ENCODE measurements at places on chromosomes 11 and 22.

- no peak for DNase-seq
Measured at GRCh38 chr11:19589567-19590260, 122.9 kb upstream of the NAV2 start.

- no peak for DNase-seq
Measured at GRCh38 chr11:46410021-46410420, 18.4 kb upstream of the CHRM4 start.

- DNase-seq = no peak
Measured at GRCh38 chr11:83011333-83012167, 60.1 kb downstream of the RAB30 start.

- no peak for DNase-seq
Measured at GRCh38 chr22:45670981-45671782, 452 bp upstream of the ATXN10 start.

- no peak for DNase-seq
Measured at GRCh38 chr22:24083361-24083760, 72.3 kb downstream of the CABIN1 start.

GRCh38 chr11:58867556-58867955 lies 23.1 kb upstream of the GLYATL2 start:
- no peak for DNase-seq

GRCh38 chr22:41152902-41153301 lies 52.2 kb upstream of the L3MBTL2 start:
- no peak for DNase-seq

All from memory B cell (primary cell).